ENCODE measurements at places on chromosomes 6 and 20.
A peak's percentile ranks its signal among the peaks of the same experiment; 100 is the strongest.

DNA sequence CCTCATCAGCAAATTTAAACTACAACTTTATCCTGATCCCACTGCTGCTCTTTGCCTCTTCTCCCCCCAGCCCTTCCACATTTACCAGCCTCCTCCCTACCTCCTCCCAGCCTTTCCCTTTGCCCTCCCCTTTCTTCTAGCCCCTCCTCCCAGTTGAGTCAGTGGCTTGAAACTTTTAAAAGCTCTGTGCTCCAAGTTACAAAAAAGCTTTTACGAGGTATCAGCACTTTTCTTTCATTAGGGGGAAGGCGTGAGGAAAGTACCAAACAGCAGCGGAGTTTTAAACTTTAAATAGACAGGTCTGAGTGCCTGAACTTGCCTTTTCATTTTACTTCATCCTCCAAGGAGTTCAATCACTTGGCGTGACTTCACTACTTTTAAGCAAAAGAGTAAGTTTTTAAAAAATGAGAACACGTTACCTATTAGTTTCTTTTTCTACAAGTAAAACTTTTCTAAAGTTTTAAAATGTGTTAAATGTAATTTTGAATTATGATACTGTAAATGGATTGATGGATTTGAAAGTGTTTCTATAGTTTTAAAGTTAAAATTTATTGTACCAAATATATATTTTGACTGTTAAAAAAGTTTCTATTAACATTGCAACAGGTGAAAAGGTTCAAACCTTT lies at the start of gene GJA1:
Gene GJA1 (plus strand): TSS at position 203 of the 626 bp plus-strand sequence. CDS start 11,202 bp downstream, outside the sequence.
- DNase-seq: peak; percentile 92

DNA sequence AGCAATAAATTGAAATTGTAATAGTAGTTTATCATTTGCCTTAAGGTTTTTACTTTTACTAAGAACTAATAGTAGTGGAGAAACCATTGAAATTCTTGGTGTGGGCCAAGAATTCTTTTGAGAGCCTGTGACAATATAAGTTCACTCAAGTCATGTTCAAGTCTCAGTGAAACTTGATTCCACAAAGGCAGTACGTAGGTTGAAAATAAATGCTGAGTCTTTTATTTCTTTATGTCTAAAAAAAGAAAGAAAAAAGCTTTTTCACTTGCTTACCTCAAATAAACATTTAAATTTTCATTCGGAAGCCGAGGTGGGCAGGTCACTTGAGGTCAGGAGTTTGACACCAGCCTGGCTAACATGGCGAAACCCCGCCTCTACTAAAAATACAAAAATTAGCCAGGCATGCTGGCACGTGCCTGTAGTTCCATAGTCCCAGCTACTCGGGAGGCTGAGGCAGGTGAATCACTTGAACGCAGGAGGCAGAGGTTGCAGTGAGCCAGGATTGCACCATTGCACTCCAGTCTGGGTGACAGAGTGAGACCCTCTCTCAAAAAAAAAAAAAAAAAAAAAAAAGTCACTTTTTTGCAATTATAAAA lies 57.8 kb upstream of the NELFCD start:
- no peak for DNase-seq

- DNase-seq: no peak
Measured at GRCh38 chr6:37631295-37631694, 66.4 kb downstream of the MDGA1 start.

DNA sequence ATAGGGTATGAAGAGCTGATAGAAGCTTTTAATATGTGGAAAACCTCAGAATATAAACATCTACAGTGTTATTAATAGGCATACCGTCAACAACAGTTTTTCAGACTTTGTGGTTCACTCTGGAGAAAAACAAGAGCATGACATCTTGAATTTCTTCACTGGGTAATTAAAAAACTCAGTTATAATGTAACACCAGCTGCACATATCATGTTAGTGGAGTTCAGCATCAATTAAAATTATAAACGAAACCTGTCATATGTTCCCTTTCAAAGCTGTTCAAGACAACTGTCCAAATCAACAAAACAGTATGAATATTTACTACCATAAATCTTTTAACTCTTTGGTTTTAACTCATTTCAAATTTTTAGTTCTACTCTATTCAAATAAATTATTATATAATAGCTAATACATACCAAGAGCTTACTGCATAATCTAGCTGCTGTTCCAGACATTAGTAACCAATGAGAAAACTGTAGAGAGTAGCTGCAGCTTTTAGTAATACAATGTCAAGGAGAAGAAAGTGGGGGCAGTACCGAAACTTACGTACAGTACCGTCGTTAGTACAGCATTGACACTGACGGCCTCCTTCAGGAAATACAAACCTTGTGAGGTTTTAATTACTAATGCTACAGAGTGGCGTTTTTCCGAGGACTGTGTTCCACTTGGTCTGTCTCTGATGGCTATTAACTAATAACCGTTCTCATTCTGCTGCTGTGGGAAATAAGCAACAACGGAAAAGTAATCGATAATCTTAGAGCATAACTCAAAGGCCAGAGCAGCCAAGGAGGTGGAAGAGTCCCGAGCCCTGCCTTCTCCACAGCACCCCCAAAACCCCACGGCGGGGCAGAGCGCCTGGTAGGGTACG lies 532 bp upstream of the PM20D2 start:
- DNase-seq: peak; percentile 41

DNA sequence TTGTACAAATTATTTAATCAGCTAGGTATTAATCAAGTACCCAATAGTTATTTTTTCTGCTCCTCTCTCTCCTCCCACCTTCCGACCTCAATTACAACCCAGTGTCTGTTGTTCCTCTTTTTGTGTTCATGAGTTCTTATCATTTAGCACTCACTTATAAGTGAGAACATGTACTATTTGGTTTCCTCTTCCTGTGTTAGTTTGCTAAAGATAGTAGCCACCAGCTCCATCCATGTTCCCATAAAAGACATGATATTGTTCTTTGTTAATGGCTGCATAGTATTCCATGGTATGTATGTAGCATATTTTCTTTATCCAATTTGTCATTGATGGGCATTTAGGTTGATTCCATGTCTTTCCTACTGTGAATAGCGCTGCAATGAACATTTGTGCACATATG lies 652.8 kb upstream of the CITED2 start:
- no peak for DNase-seq

- peak; percentile 31 for DNase-seq
Measured at GRCh38 chr20:53157443-53158408, 185.6 kb downstream of the TSHZ2 start.

DNA sequence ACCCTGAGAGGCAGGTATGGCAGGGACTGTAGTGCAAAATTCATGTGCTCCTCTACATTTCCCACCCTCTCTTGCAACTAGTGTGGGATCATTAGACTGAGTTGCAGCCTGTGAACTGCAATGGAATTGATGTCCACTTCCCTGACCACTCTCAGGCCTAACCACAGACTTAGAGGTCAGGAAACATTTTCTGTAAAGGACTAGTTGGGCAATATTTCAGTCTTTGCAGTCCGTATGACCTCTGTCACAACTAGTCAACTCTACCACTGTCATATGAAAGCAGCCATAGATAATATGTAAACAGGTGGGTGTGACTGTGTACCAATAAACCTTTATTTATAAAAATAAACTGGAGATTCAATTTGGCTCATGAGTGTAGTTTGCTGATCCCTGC lies 134.4 kb upstream of the TOP1 start:
- no peak for DNase-seq

All from astrocyte of the spinal cord (primary cell).